ENCODE measurements at places on chromosomes 7 and 10.

DNA sequence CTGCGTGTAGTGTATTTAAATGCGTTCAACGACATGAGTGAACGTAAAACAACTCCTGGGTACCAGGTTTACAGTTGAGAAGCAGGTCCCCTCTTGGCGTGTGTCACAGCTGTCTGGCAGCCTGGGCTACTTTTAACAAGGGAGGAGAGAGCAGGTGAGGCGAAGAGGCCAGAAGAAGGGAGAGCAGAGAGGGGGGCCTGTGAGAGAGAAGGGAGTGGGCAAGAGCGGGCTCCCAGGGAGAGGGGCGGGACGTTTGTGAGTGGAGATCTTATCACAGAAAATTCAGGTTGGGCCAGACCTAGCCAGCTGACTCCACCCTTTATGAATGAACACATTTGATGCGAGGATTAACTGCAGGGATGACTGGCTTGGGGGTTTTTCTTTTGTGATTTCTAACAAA lies 154.0 kb downstream of the CAMK1D start:
- no peak for DNase-seq

DNA sequence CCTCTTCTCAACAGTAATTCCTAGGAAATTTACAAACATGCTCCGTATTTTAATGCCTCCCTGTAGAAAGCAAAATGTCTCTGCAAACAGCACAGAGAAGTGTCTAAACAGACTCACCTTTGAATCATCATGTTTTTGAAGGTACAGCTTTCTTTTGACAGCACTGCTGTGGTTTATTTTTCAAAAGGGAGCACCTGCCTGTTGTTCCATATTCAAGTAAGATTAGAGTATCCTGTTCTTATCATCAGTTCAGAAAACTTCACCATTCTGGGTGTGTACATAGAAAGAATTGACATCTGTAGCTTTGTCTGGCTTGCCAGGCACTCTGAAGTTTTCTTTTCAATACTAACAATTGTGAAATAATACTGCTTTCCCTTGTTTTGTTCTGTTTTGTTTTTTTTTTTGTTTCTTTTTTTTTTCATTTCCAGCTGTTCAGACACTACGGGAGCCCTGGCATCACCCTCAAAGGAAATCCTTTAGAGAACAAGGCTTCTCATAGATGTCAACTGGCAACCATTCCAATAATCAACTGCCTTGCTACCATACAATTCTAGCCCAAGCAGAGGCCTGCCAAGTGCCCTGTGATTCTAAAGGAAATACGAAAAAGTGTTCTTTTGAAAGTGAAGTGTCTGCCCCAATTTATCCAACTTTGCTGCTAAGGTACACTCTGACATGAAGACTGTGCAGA lies 275.9 kb downstream of the PRPF18 start:
- no peak for DNase-seq

DNA sequence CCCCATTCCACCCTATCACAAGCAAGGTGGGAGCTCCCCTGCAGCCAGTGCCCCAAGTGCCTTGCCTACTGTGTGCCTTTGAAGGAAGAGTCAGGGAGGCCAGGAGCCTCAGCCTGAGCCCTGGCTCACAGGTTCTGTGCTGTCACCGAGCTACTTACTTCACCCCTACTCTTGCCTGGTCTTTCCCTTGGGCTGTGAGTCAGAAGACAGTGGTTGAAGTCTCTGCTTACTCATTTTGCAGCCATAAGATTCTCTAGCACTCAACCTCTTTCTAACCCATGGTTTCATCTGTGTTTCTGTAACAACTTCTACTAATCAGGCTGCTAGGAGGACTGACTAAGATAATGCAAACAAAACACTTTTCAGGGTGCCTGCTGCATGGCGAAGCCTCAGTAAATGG lies 114.5 kb downstream of the PLCE1 start:
- no peak for DNase-seq

DNA sequence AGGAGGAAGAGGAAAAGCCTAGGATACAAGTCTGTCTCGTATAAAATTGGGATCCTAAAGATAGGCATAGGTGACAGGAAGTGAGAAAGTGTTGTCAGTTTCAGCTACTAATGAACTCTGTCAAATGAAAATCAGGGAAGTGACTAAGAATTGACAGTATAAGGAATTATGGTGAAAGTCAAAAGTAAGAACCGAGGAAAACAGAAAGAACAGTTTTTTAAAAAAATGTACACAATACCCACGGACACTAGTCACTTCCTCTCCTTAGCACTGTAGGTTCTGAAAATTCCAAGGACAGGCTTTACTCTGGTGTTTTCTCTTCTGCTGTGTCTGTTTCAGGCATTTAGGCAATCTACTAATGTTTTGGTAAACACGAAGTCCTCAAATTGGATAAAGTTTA lies 42.3 kb downstream of the ATAD1 start:
- no peak for DNase-seq

- DNase-seq: no peak
These were observed 11.7 kb upstream of the KIAA1217 start for GRCh38 chr10:24197263-24197662.

DNA sequence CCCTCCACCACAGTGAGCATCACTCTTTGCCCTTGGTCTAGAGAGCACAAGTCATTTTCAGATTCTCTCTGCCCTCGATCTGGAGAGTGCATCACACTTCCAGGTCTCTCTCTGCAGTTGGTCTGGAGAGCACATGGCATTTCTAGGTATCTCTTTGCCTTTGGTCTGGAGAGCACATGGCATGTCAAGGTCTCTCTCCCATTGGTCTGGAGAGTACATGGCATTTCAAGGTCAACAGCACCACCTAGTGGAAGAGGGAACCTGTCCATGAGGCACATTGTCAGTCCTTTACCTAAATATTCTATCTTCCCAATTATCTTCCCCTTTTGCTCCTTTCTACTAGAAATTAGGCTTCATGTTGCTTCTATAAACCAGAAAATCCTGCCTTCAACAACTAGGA lies 1139.4 kb downstream of the XPNPEP1 start:
- DNase-seq: no peak

DNA sequence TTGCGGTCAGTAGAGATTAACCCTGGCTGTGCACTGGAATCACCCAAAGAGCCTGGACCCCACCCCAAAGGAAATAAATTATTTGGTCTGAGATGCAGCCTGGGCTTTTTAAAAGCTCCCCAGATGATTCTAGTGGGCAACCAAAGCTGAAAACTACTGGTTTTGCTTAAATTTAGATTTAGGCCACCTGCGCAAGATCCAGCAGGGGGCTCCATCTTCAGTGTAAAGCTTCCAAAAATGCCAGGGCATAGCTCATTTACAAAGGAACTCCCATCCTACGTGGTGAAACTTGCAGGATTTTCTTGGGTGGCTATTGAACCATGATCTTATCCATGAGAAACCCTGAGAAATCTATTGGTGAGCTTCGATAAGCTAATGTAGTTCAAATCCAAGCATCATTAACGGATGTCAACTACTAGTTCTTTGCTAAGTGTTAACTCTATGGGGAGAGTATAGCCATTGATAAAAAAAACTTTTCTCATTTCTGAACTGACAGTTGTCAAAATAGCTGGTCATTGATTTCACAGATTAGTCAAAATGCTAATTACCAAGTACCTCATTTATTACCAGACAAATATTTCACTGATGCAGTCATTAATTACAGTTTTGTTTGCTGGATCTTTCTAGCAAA lies 315.3 kb downstream of the LHFPL3 start:
- DNase-seq: no peak

GRCh38 chr7:55534262-55534915 lies 37.9 kb downstream of the VOPP1 start:
- DNase-seq: peak; percentile 96

DNA sequence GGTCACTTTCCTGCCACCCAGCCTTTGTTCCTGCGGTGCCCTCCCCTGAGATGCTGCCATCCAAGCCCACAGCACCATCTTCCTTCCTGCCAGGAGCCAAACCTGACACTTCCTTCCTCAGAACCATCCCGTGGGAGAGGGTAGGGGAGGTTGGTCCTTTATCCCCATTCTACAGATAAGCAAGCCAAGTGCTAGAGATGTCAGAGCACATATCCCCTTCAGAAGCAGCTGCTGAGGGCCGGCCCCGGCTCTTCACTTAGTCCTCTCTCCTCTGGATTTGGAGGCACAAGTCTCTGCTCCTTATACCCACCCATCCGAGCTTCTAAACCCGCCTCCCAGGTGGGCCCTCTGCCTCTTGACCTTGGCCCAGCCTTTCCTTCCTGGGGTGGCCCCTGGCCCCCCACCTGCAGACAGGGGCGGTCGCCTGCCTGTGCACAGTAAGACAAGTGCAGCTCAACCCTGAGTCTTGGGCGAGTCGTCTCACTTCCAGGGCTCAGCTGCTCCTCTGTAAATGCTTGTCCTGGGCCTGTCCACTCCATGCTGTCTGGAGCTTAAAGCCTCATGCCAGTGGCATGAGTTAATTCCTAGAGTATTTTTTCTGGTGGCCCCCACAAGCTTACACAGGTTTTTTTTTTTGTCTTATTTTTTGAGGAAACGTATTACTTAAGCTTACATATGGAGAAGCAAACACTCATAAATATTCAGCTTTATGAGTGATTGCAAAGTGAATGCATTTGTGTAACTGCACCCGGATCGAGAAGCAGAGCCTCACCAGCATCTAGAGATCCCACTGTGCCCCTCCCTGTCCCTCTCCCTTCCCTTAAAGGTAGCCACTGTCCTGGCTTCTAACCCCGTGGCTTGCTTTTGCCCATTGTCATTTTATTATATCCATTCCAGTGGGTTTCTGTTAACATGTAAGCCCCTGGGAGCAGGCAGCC lies 125.1 kb downstream of the CDH23 start:
- no peak for DNase-seq

DNA sequence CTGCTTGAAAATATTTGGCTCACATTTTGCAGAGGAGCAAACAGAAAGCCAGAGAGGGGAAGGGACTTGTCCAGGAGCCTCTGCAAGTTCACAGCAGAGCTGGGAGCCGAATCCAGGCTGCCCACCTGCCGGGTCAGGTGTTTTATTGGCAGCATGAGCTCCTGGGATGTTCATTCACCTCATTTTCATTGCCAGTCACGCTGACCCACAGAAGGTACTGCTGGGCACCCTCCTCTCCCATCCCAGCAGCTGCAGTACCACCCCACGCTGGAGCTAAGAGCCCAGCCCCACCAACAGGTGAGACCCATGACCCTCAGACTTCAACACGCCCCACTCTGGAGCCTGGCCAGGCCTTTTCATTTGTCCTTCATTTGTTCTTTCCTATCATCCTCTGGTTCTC lies 102.7 kb downstream of the GRID1 start:
- no peak for DNase-seq

DNA sequence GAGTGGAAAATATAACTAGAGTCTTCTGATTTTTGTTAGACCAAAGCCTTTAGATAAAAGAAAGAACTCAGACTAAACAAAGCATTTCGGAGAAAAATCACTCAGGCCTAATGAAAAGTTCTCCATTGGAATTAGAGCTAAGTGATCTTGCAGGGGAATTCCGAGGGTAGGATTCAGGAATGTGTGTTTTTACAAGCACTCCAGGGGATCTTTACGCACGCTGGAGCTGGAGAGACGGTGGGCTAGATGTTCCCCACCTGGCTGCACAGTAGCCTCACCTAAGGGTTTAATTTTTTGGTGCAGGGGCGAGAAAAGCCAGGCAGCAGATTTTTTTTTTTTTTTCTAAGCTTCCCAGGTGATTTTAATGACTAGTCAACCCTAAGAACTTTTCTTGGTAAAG lies 7.9 kb upstream of the PAPSS2 start:
- DNase-seq: no peak

GRCh38 chr10:99858849-99859248 lies 76.4 kb downstream of the ABCC2 start:
- DNase-seq: no peak

GRCh38 chr10:104246976-104247375 lies 7.7 kb upstream of the GSTO1 start:
- peak; percentile 58 for DNase-seq

- no peak for DNase-seq
These were observed 179.2 kb downstream of the SH3PXD2A start for GRCh38 chr10:103676058-103676785.

DNA sequence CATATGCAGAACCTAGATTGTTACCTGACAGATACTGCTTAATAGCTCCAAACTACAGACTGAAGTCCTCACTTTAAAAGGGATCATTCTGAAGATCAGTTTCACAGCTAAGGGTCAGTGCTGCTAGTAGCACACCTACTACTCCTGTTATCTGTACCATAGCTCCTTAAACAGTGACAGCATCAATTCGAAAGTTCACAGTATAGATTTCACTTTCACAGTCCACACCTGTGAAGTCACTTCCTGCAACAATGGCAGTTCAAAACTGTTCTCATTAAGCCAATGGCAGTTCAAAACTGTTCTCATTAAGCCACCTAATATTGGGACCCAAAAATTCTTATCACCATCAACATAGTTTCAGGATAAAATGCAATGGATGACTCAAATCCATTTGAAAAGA lies 10.7 kb upstream of the FHIP2A start:
- DNase-seq: no peak

- DNase-seq: no peak
These were observed 59.0 kb downstream of the INSYN2A start for GRCh38 chr10:127137391-127137790.

DNA sequence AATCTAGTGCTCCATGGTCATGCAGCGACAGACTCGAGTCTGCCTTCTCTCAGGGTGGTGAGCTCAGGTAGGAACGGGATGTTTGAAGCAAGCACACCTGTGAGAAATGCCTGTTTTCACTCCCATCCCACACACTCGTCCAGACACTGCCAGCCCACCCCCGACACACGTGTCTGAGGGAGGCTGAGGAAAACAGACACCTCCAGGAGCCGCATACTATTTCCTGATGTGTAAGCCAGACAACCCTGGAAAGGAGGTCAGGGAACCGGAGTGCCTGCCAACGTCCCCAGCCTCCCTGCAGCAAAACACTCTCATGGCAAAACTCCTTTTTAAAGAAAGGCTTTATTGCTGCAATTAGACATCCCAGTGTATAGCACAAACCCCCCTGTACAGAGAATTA lies 80.2 kb downstream of the ALOX5 start:
- DNase-seq: no peak

DNA sequence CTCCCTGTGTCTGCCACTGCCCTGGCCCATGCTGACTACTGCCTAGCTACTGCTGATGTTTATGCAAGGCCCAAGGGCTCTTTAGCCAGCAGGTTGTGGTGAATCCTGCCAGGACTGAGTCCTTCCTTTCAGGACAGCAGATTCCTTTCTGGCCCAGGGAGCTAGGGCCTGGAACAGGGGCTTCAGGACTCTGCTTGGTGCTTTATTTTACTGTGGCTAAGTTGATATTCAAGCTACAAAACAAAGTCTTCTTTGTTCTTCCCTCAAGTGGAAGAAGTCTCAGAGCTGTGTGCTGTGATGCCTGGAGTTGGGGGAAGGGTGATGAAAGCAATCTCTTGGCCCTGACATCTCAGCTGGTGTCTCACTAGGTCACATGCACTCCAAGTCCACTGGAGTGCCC lies 66.2 kb upstream of the NME8 start:
- no peak for DNase-seq

- peak; percentile 37 for DNase-seq
These were observed 51.2 kb upstream of the CARD11 start for GRCh38 chr7:3094701-3095445.

- DNase-seq: no peak
These were observed 117.4 kb downstream of the CABCOCO1 start for GRCh38 chr10:61779950-61780659.

DNA sequence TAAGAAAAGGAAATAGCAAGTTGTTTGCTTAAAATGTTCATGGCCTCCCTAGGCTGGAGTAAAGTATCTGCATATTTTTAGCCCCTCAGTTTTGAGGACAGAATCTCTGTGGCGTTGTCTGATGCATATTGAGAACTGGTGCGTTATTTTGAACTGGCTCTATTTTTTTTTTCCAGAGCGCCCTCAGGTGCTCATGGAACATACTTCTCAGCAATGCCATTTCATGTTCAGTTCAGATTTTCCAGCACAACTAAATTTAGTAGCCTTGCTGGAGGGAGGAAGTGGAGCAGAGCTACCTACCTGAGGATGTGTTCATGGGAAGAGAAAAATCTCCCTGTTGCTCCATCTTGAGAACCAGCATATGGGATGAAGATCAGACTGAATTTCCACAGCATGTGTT lies 870.5 kb downstream of the LRMDA start:
- no peak for DNase-seq
